Suppressor macrophage (primary cell): ENCODE measurements at places on chromosomes 5 and 9.

DNA sequence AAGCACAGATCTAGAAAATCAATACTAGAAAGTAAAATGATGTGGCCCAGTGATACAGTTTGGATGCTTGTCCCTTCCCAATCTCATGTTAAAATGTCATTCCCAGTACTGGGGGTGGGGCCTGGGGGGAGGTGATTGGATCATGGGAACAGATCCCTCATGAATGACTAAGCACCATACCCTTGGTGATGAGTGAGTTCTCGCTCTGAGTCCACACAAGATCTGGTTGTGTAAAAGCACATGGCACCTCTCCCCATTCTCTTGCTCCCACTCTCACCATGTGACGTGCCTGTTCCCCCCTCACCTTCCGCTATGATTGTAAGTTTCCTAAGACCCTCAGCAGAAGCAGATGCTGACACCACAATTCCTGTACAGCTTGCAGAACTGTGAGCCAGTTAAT, 234.2 kb upstream of the CDH6 start:
- no peak for DNase-seq

GRCh38 chr5:154779105-154779504, 23.9 kb downstream of the LARP1 start:
- no peak for DNase-seq

DNA sequence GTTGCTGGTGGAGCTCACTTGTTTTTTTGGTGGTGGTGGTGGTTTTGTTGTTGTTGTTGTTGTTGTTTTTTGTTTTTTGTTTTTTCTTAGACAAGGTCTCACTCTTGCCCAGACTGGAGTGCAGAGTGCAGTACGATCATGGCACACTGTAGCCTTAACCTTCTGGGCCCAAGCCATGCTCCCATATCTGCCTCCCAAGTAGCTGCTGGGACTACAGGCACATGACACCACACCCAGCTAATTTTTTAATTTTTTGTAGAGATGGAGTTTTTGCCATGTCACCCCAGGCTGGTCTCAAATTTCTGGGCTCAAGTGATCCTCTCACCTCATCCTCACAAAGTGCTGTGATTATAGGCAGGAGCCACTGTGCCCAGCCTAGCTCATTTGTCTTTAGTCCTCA, 53.5 kb downstream of the NUP214 start:
- no peak for DNase-seq

DNA sequence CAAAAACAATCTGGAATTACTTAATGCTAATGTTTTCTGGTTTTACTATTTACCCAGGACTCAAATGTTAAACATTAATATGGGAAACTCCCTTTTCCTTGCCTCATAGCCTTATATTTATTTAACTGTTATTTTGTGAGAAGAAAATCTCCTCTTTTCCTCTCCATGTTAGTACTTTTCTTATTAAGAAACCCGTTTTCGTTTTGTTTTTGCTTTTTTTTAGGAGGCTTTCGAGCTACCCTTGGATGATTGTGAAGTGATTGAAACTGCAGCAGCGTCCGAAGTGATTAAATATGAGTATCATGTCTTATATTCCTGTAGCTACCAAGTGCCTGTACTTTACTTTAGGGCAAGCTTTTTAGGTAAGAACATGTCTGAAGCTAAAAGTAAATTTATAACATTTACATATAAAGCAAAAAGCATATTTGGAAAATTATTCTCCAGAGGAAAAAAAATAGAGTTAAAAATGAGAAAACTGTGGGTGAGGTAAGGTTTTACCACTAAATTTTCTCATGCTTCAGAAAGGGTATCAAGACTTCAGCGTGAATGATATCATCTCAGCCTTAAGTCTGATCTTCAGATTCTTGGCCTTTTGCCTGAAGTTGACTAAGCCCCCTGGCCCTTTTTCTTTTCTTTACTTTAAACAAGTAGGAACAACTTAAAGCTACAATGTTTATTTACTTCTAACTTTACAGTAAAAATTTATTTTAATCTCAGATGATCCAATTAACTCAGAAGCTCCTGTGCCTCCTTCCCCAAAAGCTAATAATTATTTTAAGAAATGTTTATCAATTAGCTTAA, 113.8 kb downstream of the RPS23 start:
- no peak for DNase-seq

GRCh38 chr5:125411744-125412560, 665.5 kb upstream of the ZNF608 start:
- DNase-seq, result no peak

DNA sequence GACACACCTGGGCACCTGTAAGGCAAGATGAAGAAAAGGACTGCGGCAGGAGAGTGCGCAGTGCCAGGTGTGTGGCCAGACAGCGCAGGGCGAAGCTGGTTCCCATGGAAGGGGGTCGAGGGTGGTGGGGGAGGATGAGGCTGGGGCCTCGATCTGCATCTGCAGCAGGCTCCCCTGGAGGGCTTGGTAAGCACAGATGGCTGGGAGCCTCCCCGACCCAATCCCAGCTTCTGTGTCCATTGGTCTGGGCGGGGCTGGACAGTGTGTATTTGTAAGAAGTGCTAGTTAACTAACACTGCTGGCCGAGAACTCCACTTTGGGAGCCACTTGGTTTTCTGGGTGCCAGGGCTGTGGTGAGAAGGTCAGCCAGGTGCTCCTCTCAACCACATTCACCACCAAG, 385.1 kb upstream of the IRX1 start:
- no peak for DNase-seq

GRCh38 chr5:133262690-133263089, 210.9 kb downstream of the HSPA4 start:
- no peak for DNase-seq

DNA sequence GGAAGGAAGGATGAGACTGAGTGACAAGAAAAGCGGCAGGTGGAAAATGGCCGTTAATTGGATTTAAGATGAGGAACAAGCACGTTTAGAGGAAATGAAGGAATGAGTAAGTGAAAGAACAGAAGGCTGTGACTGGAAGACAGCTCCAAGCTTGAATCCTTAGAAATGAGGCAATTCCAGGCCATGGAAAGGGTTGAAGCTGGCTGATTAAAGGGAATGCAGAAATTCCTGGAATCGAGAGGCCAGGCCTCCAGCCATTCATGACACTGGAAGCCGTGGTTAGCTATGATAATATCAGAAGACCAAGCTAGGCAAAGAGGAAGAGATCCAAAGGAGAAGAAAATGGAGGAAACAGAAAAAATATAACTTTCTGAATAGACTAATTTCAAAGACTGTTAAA, 84.2 kb downstream of the ARL15 start:
- DNase-seq, result peak; percentile 8

DNA sequence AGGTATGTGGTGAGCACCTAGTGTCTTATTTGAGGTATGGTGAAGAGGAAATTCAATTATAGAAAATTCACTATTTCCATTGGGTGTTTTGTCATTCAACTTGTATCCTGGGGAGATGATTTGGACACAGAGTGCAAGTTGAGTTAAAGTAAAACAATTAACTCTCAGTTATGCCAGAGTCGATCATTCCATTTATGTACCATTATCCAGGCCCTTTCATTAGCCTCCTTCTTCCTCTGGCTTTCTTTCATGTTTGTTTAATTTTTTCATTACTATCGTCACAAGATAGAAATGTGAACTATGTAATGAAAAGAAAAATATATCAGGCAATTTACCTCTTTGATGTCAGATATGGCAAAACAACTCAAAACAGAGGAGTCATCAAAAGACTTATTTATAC, 1347.2 kb upstream of the NUDT12 start:
- no peak for DNase-seq

GRCh38 chr9:84139296-84140070, 158.9 kb downstream of the RMI1 start:
- no peak for DNase-seq

- no peak for DNase-seq
These were observed 44.8 kb downstream of the PAPPA start for GRCh38 chr9:116198344-116198743.

DNA sequence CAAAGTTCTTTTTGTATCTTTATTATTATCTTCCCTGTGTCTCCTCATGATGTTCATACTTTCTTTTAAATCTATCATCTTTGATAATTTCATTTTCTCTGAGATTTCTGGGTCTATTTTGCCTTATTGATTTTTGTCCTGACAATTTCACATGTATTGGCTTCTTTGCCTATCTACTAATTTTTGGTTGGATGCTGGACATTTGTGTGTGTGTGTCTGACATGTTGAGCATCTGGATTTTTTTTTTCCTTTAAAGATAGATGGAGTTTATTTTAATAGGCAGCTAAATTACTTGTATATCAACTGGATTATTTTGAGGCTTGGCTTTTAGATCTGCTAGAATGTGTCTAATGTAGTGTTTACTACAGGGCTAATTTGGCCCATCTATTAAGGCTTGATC, 178.0 kb upstream of the MOCS2 start:
- DNase-seq, result no peak

DNA sequence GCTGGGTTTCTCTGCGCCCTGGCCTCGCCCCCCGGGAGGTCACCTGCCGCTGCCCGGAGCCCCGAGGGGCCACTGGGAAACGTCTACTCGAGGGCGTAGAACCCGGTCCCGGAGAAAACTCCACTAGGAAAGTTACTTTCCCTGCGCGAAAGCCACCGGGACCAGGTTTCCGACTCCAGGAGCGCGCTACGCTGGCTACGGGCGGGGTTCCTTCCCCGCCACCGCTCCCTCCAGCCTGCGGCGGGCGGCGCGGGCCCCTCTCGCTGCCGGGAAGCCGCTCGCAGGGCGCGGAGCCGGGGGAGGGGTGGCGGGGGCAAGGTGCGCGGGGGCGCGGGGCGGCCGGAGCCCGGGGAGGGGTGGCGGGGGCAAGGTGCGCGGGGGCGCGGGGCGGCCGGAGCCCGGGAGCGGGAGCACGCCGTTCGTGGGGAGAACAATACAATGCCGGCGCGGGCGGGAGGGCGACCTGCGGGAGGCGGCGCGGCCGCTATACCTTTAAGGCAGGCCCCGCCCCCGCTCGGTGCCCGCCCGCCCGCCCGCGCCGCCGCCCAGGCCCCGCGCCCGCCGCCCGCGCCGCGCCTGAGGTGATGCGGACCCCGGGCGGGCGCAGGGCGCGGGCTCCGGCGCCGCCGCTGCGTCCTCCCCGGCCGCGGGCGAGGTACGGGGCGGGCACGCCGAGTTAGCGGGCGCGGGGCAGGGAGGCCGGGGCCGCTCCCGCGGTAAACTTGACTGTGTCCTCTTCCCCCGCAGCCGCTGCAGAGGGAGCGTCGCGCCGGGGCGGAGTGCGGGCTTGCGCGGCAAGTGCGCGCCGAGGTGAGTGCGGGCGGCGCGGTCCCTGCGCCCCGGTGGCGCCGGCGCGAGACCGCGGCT, 278.1 kb downstream of the AOPEP start:
- DNase-seq, result peak; percentile 13

DNA sequence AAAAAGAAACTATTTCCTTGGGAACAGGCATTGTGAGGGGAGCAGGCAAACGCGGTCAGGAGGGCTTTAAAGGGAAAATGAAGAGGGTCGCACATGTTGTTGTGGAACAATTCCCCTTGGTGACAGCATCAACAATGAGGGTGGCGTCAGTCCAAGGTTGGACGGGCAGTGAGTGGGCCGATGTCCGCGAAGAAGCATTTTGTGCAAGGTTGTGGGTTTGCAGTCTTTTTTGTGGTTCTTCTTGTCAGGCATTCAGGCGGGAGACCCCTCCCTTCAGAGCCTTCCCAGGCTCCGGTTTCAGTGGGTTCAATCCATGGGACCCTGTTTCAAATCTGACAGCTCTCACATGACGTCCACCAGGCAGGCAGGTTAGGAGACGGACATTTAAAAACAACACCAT, 11.1 kb upstream of the SLC6A19 start:
- no peak for DNase-seq

DNA sequence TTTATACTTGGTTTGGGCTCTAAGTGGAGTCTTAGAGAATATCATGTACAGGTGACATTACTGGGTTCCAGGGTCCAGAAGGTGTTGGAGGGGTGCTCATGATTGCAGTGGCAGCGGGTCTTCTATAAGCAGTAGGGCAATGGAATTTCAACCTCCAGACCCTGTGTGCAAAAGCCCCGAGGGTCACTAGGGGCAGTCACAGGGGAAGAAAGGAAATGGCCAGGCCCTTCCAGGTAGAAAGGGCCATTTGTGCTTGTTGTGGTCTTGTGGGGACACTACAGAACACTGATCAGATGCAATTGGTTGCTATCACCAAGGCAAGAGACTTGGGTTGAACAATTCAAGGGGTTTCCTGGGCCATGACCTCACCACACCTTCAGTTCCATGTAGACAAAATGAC, 283.4 kb downstream of the GADD45G start:
- no peak for DNase-seq

- no peak for DNase-seq
These were observed 36.2 kb downstream of the SNX18 start for GRCh38 chr5:54553659-54554207.

DNA sequence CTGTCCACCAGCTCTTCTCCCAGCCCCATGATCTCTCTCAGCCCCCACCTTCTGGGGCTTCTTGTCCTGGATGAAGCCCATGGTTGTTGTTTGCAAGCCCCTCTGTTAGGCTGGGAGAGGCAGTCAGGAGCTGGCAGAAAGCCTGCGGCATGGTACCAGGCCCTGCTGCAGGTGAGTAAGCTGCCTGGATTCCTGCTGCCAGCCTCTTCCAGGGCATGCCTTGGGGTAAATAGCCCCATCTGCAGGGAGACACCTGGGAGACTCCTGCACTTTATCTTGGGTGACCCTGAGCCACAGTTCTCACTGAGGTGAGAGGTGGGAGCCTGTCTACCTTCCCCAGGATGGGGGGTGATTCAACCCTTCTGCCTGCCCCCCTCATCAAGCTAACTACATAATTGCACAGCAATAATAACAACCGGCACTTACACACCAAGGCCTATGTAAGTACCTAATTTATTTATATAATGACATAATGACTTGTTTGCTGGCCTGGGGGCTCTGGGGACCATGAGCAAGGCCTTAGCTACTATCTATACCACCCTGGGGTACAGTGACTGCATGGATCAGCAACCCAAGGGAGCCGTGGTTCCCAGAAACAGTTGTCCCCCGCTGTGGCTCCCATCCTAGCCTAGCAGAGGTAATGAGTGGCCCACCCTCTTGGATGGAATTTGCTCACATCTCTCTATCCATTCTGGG, 116.0 kb downstream of the PSD2 start:
- DNase-seq, result no peak

GRCh38 chr9:13443346-13444244, 164.1 kb upstream of the MPDZ start:
- DNase-seq, result no peak
